ENCODE measurements at places on chromosomes 5 and 9.
A peak's percentile ranks its signal among the peaks of the same experiment; 100 is the strongest.

DNA sequence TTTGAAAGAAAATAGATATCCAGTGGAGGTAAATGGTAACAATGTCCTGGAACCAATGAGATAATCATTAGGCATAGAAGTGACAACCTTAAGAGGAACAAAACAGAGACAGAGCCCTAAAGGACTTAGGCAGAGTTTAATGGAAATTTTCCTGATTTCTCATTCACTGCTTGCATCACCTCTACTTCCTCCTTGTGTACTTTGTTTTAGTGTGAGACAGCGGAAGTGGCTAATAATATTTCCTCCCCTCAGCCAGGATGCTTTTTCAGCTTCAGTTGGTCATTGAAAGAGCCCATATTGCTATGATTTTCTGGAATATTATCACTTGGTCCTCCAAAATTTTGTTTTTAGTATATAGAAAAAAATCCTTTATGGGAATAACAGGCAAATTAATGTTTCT lies 153.4 kb upstream of the MPDZ start:
- DNase-seq, result no peak

DNA sequence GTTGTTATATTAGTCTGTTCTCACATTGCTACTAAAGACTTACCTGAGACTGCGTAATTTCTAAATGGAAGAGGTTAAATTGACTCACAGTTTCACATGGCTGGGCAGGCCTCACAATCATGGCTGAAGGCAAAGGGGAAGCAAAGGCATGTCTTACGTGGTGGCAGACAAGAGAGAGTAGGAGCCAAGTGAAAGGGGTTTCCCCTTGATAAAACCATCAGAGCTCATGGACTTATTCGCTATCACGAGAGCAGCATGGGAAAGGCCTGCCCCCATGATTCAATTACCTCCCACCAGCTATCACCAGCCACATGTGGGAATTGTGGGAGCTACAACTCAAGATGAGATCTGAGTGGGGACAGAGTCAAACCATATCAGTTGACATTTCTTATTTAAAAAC lies 374.5 kb upstream of the RORB start:
- DNase-seq, result no peak

GRCh38 chr5:116145416-116145815 lies 60.6 kb downstream of the COMMD10 start:
- DNase-seq, result peak; percentile 15

GRCh38 chr5:44674461-44674860 lies 134.3 kb upstream of the MRPS30 start:
- no peak for DNase-seq

DNA sequence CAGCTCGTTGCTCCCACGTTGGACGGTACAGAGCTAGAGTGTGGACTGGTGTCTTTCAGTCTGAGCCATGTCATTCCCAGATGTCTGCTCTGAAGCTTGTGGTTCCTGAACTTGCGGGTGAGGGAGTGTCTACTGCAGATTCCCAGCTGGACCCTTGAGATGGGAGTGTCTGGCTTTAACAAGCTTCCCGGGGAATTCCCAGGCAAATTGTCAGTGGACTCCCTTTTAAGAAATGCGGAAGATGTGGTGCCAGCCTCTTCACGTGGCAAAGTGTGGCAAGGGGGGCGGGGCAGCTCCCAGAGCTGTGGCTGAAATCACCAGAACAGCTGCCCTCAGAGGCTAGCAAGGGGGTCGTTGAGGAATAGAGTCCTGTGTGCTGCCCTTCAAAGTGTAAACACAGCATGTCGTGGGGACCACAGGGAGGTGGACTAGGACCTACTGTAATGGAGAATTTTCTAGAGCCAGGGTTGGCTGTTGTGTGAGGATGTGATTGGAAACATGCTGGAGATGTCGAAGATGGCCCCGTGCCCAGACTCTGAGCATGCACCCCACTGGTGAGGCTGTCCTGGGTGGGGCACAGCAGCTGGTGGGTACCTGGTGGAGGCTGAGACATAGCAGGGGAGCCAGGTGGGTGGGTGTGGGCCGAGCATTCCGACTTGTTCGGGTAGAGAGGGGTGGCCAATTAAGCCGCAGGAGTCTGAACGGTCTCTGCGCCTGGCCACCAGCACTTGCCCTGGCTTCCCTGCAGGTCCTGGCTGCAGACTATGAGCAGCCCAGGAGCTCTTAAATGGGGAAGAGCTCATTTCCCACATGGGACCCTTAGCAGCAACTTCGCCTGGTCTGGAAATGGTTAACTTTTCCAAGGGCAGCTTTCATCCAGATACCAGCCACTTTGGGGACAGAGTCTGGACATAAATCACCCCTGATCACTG lies 37.4 kb downstream of the PRRX2 start:
- no peak for DNase-seq

- no peak for DNase-seq
These were observed 26.1 kb upstream of the LARP1 start for GRCh38 chr5:154728939-154729588.

GRCh38 chr5:142499591-142500226 lies 174.9 kb upstream of the SPRY4 start:
- no peak for DNase-seq

DNA sequence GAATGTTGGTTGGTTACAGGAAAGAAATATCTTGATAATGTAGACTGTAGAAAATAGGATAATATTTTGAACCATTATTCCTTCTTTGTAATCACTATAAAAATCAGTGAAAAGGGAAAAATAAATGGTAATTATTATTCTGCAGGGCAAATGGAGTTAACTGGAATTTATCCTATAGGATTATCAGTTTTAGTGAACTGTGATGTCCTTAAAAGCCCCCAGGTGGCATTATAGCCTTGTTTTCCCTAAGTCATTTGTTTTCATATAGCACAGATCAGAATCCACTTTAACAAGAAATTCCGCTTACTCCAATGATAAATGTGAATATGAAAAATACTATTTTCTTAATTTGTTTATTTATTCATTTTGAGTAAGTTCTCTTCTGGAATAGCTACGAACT lies 26.2 kb upstream of the WDR41 start:
- peak; percentile 15 for DNase-seq

- no peak for DNase-seq
These were observed 9.5 kb downstream of the FBXO10 start for GRCh38 chr9:37566716-37567115.

DNA sequence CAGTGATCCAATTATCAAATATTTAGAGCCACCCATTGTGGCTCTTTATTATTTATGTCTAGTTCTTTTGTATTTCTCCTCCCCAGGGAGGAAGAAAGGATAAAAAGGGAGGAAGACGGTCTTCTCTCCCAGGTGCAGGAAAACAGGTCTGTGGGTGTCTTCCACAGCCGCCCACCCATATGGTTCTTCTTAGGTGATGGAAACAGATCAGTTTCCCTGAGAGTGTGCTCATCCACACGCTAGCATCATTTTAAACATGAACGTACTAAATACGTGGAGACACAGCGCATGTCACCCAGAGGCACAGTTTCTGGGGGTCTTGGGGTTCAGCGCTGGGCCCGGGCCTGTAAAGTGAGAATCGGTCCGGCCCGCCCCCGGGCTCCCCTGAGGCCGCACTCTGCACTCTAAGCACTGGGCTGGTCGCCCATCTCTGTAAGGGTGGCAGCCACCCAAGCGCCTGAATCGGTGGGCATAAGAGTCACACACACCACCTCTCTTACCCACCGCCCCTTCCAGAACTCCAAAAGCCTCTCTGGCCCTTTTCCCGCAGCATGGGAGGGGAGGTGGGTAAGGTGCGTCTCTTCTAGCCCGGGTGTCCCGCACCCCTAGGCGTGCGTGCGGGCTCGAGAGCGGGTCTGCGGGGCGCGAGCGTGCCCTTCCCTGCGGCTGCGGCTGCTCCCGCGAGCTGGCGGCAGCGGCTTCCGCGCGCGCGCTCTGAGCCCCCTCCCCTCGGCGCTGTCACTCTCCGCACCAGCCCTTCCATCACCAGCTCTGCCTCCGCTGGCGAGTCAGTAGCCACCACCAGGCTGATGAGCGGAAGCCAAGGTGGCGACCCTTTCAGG lies 1.3 kb downstream of the PTCH1 start:
- DNase-seq, result peak; percentile 26

- no peak for DNase-seq
These were observed 200.5 kb upstream of the POU5F2 start for GRCh38 chr5:93941897-93942296.

- DNase-seq, result no peak
These were observed 60.2 kb upstream of the SRP19 start for GRCh38 chr5:112800891-112801290.

GRCh38 chr5:60262576-60263295 lies 369.2 kb upstream of the PDE4D start:
- DNase-seq, result no peak

GRCh38 chr9:120773256-120773655 lies 20.0 kb downstream of the FBXW2 start:
- DNase-seq, result no peak

GRCh38 chr5:161676103-161676502 lies 9.4 kb upstream of the GABRA6 start:
- DNase-seq, result no peak

- no peak for DNase-seq
These were observed 13.5 kb upstream of the GNA14 start for GRCh38 chr9:77661566-77662085.

DNA sequence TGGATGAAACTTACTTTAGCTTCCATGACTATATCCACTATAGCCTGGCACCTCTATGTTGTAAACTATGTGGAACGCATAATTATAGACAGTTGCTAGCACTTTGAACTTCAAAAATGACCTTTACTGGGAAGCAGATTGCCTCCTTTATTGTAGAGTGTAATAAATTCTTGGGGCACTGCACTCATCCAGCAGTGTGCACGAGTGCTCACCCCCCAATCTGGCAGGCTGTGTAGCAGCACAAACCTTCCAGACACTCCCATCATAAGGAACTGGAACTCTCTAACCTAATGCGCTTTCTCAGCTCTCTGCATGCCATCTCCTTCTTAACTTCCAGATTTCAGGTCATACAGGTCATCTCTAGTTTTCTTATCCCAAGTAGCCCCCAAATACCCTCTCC lies 1.5 kb upstream of the PDE6A start:
- DNase-seq, result no peak
